ENCODE measurements at places on chromosomes 7 and 10.

GRCh38 chr10:75999515-76000209 is 568.2 kb downstream of the LRMDA start:
- no peak for DNase-seq

DNA sequence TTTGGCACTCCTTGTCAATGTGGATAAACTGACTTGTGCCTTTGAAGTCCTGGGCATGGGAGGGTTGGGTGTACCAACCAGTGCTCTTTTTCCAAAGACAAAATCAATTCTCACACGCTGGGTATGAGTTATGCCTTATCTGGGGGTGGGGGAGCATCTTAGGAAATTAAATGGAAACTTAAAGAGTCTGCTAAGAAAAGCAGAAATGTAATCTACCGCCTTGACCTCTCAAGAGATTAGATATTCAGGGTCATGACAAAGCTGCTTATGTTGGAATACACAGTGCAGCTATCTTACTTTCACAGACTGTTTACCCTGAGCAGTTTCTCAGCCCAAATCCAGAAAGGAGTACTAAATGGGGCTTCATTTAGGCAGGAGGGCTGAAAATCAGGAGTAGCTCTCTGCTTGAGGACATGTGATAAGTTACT is 2.6 kb downstream of the MEST start:
- no peak for DNase-seq

DNA sequence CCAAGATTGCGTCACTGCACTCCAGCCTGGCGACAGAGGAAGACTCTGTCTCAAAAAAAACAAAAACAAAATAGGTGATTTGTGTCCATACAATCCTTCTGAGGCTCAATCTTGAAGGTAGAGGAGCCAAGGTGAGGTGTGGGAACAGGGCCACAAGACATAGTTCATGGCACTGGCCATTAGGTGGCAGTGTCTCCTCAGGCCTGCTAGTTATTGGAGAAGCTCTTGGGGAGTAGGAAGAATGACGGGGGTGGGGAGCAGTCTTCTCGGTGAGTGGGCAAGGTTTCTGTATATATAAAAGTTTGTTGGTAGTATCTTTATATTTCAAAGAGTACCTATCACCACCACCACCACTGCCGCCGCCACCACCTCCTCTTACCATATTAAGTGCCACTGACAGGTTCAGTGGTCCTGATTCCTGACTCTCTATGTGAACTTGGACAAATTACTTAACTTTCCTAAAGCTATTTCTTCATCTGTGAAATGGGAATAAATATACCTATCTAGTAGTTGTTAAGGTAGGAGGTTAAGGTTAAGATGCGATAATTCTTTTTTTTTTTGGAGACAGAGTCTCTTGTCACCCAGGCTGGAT is 24.0 kb downstream of the CCSER2 start:
- DNase-seq = no peak

DNA sequence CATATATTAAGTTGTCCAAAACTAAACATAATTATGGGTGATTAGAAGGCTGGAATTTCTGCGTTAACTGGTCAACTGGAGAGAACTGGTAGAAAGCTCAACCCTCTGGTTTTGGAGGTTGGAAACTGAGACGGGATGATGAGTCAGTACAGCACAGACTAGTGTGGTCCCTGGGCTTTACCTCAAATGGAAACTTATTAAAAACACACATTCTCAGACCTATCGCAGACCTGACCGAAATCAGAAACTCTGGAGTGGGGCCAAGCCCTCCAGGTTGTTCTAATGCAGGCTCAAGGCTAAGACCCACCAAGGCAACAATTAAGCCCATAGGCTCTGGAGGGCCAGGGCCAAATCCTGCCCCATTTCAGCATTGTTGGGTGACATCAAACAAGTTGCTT is 136.9 kb downstream of the KCNMA1 start:
- DNase-seq = no peak

DNA sequence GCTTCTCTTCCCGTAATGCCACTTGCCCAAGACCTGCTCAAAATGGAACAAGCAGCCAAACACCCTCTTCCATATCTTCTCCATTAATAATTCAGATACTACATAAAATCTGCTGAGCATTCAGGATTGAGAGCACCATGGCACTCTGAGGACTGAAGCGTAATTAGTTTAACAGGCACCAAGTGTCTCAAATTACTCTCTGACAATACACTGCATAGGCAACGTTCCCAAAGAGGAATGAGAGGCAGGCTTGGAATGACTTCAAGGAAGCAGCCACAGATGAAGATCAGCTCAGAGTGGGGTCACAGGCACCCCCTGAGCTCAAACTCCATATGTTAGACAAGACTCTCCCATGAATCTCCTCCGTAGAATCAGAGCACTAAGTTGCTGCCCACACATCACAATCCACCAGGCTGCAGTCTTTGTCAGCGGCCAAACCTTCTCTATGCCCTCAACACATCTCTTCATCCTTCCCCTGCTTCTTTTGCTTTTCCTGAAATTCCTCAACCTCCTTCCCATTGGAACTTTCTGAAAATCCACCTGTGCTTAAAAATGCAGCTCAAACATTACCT is 4.7 kb upstream of the ABLIM1 start:
- DNase-seq = no peak

GRCh38 chr7:105298439-105298894 is 90.3 kb downstream of the SRPK2 start:
- DNase-seq = no peak

GRCh38 chr10:43393606-43394360 is 15.2 kb downstream of the HNRNPF start:
- DNase-seq = no peak

GRCh38 chr10:119762035-119762434 is 36.2 kb downstream of the INPP5F start:
- DNase-seq = no peak

- DNase-seq = no peak
These were observed 2.4 kb downstream of the ADRB1 start for GRCh38 chr10:114046087-114046458.

- no peak for DNase-seq
These were observed 614.1 kb upstream of the FZD8 start for GRCh38 chr10:36256166-36256565.

GRCh38 chr7:36088553-36088952 is 64.5 kb upstream of the EEPD1 start:
- no peak for DNase-seq

DNA sequence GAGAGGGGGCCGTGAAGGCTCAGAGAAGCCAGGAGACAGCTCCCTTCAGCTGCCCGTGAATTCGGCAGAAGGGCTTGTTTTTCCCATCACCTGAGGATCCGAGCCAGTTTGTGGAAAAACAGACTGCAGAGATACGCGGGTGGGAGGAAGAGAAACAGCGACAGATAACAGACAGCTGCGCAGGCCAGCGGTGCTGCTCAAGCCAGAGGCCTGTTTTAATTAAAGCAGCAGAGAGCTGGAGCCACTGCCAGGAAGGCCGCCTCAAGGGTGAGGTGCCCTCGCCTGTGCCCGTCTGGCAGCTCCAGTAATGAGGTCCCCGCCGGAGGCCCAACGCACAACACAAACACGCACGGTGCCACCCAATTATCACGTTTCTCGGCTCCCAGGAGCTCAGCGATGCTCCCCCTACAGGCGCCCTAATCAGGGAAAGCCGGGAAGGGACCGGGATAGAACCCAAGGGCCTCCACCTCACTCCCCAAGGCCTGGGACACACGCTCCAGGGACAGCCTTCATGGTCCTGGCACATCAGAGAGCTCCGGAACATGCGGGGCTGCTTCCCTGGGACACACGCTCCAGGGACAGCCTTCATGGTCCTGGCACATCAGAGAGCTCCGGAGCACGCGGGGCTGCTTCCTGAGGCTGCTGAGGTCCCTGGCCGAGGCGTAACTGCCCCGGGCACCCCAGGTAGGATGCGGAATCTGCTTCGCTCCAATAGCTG is 60.6 kb upstream of the DNAAF5 start:
- no peak for DNase-seq

- DNase-seq = no peak
These were observed 50.4 kb upstream of the AGMO start for GRCh38 chr7:15612205-15612604.

DNA sequence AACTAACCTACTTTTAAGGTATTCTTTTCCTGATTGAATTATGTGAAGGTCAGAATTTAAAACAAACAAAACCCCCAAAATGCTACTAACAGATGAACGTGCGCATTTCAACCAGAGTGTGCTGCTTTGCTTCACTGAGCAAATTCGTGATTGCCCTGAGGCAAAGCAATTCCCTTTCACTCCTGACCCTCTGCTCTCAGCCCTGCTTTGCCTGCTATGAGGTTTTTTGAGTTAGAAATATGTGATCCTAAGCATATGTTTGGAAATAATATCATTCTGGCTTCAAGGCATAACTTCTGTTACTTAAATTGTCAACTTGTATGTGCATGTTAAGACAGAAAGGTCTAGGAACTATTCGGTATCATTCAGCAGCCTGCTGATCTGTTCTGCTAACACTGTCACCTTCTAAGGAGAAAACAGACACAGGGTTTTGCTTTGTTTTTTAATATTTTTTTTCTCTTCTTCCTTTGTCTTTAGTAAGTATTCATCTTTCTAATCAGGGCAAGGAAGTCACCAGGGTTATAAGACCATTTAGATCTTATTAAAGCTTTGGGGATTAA is 124.2 kb downstream of the GNAT3 start:
- no peak for DNase-seq

- DNase-seq = no peak
These were observed 2.0 kb downstream of the ZNF775 start for GRCh38 chr7:150381096-150381495.

- no peak for DNase-seq
These were observed 658 bp upstream of the FZD8 start for GRCh38 chr10:35642793-35643114.

GRCh38 chr10:23338886-23339285 is 5.7 kb downstream of the C10orf67 start:
- no peak for DNase-seq

DNA sequence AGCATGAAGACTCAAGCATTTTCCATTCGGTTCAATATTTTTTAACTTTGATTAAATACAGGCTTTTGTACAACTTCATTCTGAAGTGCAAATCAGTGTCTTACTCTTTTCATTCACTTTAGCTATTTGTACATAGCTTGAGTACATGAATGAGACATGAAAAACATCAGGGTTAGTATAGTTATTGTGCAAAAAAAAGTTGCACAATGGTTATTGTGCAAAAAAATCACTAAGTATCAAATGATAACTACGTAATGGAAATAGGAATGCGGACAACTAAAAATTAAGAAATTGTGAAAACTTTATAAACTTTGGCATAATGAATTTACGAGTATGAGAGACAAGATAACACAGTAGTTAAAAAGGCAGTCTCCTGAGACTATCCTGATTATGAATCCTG is 442.9 kb downstream of the ARL4A start:
- no peak for DNase-seq

- DNase-seq = no peak
These were observed 115.4 kb downstream of the ARID5B start for GRCh38 chr10:62016623-62017490.

DNA sequence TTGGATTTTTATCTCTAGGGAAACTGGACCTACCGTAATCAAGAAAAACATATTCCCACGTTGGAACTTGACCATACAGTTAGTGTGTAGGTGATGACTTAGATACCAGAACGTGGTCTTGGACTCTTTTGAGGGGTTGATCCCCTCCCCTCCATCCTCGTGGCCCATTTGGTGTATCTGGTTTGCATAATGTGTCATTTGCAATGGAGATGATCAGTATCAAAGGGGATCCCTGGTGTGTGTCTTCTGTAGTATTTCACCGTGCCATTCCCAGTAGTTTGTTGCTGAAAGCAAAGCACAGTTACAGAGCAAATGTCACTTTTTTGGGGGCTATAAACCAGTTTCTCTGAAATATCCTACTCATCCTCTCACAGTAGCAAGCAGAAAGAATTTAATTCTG is 217.7 kb downstream of the TCF7L2 start:
- no peak for DNase-seq

DNA sequence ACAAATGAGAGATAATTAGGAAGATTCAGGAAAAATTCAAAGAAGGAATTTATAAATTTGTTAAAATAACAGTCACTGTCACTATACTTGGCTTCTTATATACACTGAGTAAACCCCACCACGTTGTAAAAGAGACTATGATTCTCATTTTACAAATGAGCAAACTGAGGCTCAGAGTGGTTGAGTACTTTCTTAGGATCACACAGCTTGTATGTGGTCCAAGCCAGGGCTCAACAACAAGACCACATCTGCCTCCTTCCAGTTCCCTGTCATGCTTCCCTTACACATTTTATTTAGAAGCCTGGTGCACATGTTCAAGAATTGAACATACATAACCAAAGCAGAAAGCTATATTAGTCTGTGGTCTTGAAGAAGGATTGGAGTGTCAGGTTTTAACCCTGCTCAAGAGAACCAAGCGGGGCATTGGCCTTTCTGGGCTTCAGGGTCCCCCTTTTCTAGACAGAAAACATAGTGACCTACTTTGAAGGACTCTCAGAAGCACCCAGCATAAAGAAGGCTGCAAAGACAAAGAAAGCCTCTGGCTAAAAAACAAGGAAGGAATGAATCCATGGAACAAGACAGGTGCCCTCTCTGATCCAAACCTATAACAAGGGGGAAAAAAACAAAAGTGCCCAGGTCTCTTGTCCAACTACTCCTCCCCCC is 846 bp downstream of the MRLN start:
- DNase-seq = no peak

- DNase-seq = no peak
These were observed 27.3 kb upstream of the WDFY4 start for GRCh38 chr10:48657416-48657815.

DNA sequence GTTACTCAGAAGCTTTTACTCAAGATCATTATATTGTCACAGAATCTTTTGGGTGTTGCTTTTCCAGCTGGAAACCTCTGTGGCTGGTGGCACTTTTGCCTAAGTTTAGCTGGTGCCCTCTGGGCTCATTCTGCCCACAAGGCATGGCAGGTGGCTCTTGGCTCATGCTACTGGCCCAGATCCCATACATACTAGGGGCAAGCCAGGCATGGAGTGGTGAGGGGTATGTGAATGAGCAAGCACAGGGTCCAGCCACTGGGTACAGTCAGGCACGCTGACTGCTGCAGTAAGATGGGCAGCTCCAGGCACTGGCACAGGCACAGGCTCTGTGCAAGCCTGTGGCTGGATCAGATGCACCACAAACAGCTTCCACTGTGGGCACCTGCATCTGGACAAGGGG is 375.0 kb upstream of the SEMA3C start:
- DNase-seq = no peak

DNA sequence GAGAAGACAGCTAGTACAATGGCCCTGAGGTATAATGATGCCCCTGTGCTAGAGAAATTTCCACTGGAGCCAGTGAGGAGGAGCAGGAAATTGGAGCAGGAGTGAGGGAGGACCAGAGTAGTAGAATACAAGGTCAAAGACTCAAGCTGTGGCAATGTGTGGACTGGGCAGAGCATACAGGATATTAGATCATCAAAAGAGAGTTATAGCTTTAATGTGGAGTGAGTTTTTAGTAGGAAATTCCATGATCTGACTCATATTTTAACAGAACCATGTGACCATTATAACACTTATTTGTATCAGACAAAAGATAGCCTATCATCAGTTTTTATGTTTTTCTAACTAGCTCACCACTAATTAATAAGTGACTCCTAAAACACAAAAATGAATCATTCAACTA is 154.1 kb downstream of the DGKB start:
- no peak for DNase-seq

- DNase-seq = no peak
These were observed 177.3 kb downstream of the C7orf25 start for GRCh38 chr7:42734568-42734967.

GRCh38 chr10:75358132-75358531 is 43.4 kb downstream of the ZNF503 start:
- DNase-seq = no peak

Data from cortex of kidney (tissue), 1 donor.